A549 treated with GW870086 at 1 μM for 4 hours (cell line): ENCODE measurements at places on chromosomes 4 and X. TPM values are rescaled to one million over a fixed set of nuclear protein-coding genes. Genes with fewer than 3 reads are reported as not detected.

The HPSE gene
- 1.3 to 1.9 TPM (median 1.5 TPM) in 5 replicates for total RNA-seq

The LAMP2 gene
- 83.4 to 104 TPM (median 99.7 TPM) in 5 replicates for total RNA-seq

The PAGE4 gene
- total RNA-seq = not detected in 5 replicates

The COL4A5 gene
- total RNA-seq = 7.9 to 14.7 TPM (median 11.9 TPM) in 5 replicates

The HSFX3 gene
- not detected in 5 replicates for total RNA-seq

The MID1 gene
- total RNA-seq = 24.8 to 43.0 TPM (median 39.0 TPM) in 5 replicates

The CT45A5 gene
- not detected in 5 replicates for total RNA-seq

The ZNF711 gene
- 0.53 to 1.0 TPM (median 0.80 TPM) in 5 replicates for total RNA-seq

The FAAH2 gene
- total RNA-seq = 0.07 to 0.12 TPM (median 0.10 TPM) in 3 of 5 replicates, not detected in the others

The HS6ST2 gene
- 0.03 to 0.15 TPM (median 0.08 TPM) in 5 replicates for total RNA-seq

The SLC9A7 gene
- 7.9 to 13.7 TPM (median 10.4 TPM) in 5 replicates for total RNA-seq

The POU3F4 gene
- not detected in 5 replicates for total RNA-seq

The MSX1 gene
- total RNA-seq = 4.8 to 9.4 TPM (median 8.7 TPM) in 5 replicates

The ZCCHC18 gene
- total RNA-seq = 0.08 to 0.17 TPM (median 0.09 TPM) in 3 of 5 replicates, not detected in the others

The TMEM255A gene
- total RNA-seq = 0.27 to 0.49 TPM (median 0.42 TPM) in 5 replicates

The CLNK gene
- total RNA-seq = not detected in 5 replicates

The GAGE12H gene
- total RNA-seq = not detected in 5 replicates

The HMX1 gene
- total RNA-seq = 0.09 to 0.43 TPM (median 0.18 TPM) in 4 of 5 replicates, not detected in the other

The EREG gene
- 14.3 to 28.3 TPM (median 21.8 TPM) in 5 replicates for total RNA-seq

The STPG2 gene
- not detected in 5 replicates for total RNA-seq

The ARHGAP6 gene
- 0.07 TPM in 1 of 5 replicates, not detected in the others for total RNA-seq
